ENCODE measurements at places on chromosomes 16 and 17.

- no peak for DNase-seq
Measured at GRCh38 chr17:48841395-48841831, 10.6 kb downstream of the CALCOCO2 start.

- DNase-seq: no peak
Measured at GRCh38 chr17:39092692-39093230, 58.7 kb downstream of the PLXDC1 start.

- no peak for DNase-seq
Measured at GRCh38 chr16:48836636-48837035, 226.7 kb upstream of the N4BP1 start.

DNA sequence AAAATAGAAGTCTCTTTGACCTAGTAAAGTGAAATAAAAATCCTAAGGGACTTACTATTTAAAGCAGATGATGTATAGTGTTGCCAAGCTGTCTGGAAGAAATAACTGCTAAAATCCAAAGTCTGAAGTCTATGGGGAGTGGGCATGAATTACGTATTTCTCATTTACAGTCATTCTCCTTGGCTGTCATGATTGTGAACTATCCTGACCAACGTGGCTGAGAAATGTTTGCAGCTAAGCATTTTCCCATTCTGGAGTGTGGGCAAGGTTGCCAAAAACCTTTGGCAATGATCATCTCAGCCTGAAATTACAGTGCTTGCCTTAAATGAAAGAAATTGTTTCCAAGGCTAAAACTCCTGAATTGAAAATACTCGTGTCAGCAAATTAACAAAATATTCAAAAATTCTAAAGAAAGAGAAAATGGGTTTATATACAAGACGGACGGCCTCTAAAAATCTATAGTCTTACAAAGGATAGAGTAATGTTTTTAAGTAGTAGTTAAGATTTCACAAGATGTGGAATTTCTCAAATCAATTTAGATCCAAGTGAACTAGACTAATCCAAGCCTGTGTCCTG is 77.0 kb downstream of the CACNG1 start:
- DNase-seq: no peak

- DNase-seq: no peak
Measured at GRCh38 chr16:85376292-85377095, 236.6 kb upstream of the GSE1 start.

DNA sequence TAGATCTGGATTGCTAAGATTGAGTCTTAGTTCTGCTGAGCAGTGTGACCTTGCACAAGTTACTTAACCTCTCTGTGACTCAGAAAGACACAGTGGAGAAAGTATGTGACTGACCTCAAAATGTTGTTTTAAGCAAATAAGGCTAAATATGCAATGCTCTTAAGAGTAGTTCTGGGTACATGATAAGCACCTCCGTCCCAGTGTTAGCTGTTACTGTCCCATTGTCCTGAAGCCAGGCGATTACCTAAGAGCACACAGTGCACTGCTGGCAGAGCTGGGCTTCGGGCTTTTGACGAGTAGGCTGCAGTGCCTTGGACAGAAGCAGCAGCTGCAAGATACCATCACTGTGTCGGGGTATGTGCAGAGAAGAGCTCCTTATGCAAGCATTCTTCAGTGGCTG is 32.7 kb upstream of the FOXF1 start:
- DNase-seq: no peak

DNA sequence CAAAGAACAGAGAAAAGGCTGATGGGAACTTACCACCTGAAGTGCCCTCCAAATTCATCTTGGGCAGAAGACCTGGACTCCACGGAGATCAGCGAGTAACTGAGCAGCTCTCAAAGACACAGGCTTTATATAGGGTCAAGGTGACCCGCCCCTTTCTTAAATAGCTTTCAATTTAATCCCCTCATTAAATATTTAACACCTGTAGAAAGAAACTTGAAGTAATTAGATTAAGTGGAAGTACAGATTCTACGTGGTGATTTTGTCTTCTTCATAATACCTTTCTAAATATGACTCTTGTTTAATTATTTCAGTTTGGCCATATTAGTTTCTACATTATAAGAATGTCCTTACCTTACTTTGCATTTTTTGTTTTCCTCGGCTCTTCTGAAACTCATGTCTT is at the start of gene DUXB:
Gene DUXB (minus strand): TSS at position 101 of the 400 bp plus-strand sequence. CDS start 43 bp downstream, at position 58.
- no peak for DNase-seq

DNA sequence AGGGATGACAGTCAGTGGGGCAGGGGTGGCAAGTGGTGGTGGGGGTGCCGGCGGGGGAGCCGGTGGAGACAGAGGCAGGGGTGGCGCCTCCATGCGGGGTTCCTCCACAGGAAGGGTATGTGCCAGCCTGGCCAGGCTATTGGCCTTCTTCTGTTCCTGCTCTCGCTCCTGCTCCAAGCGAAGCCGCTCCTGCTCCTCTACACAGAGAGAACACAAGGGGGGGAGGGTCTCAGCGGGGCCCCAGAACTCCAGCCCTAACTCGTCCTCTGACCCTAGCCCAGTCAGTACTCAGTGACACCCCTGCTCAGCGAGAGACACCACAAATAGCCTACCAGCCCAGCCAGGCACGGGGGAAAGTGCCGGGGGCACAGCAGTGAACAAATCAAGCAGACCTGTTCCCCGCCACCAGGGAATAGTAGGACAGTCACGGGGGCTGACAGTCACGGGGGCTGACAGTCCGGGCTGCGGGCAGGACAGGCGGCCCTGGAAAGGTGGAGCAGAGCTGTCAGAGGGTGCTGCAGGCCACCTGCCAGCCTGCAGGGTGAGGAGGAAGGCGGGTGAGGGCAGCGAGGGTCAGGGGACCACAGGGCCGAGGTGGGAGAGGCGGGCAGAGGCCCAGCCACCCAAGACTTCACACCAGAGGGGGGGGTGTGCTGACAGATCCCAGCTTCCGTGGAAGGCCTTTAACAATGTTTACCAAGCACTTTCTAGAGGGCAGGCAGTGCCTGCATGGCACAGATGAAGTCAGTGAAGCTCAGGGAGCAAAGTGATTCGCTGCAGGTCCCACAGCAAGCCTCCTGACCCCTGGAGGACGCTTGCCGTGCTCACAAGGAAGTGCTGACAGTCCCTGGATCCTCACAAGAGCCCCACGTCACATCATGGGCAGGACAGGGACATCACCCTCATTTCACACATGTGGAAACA is 5.3 kb downstream of the MNT start:
- DNase-seq: no peak

DNA sequence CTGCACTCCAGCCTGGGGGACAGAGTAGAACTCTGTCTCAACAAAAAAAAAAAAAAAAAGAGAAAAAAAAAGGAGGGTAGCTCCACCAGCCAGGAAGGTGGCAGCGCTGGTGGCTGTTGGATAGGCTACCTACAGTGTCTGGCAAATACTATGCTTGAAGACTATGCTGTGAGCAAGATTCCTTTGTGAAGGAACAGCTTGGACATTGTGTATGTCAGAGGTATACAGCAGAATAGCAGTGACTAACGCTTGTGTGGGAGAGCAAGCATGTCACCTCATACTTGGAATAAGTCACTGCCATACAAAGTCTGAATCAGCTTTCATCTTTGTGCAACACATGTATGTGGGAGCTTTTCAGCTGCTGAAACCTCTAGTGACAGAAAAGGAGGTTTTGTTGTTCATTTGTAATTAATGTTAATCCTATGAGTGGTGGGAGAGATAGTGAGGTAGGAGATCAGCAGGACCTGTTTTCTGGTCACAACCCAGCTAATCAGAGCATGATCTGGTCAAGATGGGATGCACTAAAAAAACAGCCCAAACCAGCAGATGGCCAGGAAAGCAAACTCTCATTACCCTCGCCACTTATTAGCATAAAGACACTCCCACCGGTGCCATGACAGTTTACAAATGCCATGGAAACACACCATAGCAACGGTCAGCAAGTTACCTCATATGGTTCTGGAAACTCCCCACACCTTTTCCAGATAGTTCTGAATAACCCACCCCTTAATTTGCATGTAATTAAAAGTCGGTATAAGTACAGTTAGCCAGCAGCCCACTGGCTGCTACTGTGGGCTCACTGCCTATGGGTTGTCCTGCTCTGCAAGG is 6.8 kb upstream of the ITGAD start:
- DNase-seq: no peak

- no peak for DNase-seq
Measured at GRCh38 chr17:79045842-79046196, 21.9 kb downstream of the C1QTNF1 start.

DNA sequence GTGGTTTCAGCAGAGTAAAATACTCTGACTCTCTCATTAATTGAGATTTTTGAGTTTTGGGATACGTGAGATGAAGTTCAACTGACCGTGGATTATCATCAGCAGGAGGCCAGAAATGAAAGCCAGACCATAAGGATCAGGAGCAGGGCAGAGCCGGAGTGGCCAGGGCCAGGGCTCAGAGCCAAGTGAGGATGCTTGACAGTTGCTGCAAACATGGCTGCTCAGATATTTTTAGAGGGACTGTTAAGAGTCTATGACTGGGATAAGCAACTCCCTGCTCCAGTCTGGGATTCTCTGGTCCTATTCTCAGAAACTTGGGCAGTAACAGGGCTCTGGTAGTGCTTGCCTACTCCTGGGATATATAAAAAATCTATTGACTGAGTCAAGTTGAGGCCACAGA is 17.6 kb upstream of the CDH13 start:
- DNase-seq: no peak

- no peak for DNase-seq
Measured at GRCh38 chr17:78953356-78954350, 26.1 kb downstream of the LGALS3BP start.

- no peak for DNase-seq
Measured at GRCh38 chr17:68944435-68945035, 10.7 kb downstream of the ABCA8 start.

DNA sequence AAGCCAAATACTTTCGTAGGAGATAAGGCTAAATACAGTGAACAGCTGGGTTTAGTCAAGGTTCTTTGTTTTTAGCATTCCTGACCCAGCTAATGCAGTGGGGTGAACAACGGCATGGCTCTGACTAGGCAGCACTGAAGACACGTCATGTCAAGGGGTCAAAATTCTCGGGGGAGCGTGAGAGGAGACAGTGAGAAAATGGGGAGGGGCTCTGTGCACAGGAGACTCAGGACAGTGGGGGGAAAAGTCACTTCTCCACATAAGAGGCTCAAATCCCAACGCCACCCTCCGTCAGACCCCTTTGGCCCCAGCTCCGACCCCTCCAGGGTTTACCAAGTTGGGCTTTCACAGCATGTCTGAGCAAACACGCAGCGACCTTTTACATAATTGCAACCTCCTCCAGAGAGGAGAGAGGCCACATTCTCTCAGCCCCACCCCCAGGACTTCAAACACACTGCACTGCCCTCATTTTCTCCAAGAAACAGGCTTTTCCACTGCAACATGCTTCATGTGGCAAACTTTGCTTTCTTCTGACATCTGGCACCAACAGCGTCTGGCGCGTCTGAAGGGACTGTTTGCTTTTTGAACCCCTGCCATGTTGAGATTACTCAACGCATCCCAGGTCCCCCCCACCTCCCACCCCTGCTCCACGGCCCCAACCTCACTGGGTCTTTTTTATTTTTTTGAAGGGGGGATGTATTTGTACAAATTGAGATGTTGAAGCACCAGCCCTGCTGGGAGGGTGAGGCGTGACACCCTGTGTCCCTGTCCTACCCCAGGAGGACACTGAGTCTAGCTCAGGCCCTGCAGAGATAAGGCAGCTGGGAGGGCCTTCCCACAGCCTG is 30.0 kb downstream of the AXIN2 start:
- no peak for DNase-seq

DNA sequence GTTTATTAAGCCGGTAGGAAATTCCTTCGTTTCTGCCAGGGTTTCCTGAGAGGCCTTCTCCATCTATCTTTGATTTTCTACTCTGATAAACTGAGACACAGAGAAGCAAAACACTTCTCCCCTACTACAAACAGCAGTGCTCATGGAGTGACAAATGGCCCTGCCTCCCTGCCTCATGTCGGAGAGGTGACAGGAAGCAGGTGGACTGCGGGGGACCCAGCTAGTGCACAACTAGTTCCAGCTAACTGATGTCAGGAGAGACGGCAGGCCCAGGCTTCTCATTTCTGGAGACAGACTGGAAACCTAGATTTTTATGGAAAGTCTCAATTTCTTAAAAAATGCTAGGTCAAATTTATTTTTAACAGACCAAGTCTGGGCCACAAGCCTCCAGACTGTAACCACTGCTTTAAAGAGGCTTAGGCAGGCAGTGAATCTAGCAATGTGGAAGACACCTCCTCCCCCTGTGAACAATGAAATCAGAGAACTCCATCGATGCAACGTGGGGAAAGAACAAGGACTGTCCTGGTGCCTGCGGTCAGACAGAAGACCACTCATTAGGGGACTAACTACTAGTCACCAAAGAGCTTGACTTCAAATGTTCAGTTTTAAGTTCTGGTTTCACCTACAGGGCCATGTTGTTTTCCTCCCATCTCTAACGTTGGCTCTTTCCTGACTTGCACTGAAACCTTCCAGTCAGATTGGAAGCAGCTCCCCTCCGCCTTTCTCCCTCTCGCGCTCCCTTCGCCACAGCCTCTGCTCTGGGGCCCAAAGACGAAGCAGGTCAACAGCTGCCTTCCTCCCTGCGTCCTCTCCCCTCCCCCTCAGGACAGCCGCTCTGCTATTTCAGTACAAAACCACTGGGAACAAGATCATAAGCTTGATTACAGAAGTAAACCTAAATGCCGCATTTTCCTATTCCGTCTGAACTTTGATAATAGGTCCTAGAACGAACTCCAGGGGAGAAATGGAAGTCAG is 17.6 kb downstream of the GTF3C1 start:
- DNase-seq: no peak

DNA sequence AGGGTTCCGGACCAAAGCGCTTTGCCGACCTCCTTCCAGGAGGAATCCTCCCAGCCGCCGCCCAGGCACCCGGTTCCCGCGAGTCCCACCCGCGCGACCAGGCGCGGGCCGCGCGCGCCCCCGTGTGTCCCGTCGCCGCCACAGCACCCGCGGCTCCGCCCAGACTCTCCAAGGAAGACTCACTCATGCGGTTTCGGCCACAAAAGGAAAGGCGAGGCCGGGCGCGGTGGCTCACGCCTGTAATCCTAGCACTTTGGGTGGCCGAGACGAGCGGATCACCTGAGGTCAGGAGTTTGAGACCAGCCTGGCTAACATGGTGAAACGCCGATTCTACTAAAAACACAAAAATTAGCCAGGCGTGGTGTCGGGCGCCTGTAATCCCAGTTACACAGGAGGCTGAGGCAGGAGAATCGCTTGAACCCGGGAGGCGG is 3.5 kb upstream of the PKMYT1 start:
- peak; percentile 62 for DNase-seq

DNA sequence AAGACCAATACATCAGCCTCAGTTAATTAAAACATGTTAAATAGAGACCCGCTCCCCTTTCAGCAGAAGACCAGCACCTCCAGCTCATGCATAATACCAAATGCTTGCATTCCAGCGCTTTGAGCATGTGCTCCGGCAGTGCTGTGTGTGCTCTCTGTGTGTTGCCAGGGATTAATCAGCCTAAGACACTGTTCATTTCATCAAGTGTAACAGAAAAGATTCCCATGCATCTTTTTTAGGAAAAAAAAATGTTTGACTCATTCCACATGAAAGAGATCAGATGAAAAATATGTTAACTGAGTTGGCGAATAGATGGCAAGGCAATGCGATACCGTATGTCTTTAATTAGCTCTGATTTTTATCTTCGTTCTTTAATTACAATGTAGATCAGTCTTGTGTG is 187.6 kb downstream of the RPTOR start:
- DNase-seq: no peak

Measured in NCI-H1930 (cell line).